GM19239 (cell line): ENCODE measurements at places on chromosomes 12 and 14.

- no peak for DNase-seq
Measured at GRCh38 chr14:56821177-56821576, 10.9 kb upstream of the OTX2 start.

DNA sequence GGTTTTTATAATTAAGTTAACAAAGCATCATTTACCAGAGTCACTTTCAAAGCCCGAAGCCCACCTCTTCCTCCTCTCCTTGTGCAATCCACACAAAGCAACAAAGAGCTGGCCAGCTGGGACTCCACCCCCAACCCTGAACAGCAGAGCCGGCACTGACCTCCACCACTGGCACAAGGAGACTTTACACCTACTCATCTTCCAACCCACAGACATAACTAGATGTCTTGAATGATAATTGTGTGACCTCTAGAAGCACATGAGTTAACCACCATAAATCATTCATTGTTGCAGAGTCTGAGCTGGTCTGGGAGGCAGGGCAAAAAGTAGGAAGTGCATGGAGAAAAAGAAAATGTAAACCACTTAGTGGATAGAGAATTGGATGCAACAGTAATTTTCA, 72.2 kb downstream of the ST8SIA1 start:
- DNase-seq = no peak

- no peak for DNase-seq
Measured at GRCh38 chr12:4153343-4153892, 120.1 kb upstream of the CCND2 start.

DNA sequence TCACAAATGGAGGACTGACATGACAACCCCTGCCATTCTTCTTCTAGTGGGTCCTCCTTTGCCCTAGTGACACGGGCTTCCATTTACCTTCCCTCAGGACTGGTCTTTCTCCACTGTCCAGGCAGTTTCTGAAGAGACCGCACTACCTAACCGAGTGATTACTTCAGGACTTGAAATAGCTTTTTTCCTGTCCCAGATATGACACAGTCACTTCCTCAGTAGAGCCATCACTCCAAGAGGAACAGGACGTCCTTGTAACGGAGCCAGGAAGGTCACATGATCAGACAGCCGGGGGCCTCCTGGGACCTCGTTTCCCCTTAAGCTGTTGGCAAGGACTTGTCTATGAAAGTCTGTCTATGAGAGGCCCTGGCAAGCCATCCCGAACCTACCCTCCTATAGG, 62.3 kb downstream of the FOS start:
- no peak for DNase-seq

- DNase-seq = peak; percentile 72
Measured at GRCh38 chr12:51980051-51980808, 26.5 kb upstream of the TAMALIN start.

- no peak for DNase-seq
Measured at GRCh38 chr12:124140944-124141486, 153.9 kb upstream of the RFLNA start.

GRCh38 chr14:54760866-54761575, 141.6 kb downstream of the GCH1 start:
- no peak for DNase-seq
